Mammary epithelial cell (primary cell): ENCODE measurements at places on chromosomes 16 and 17. TPM values are rescaled to one million over a fixed set of nuclear protein-coding genes. Genes with fewer than 3 reads are reported as not detected.

Gene TBC1D3G
- total RNA-seq: not detected

Gene NCOR1
- total RNA-seq: 98.7 TPM

Gene TEX14
- under 0.01 TPM for total RNA-seq

Gene TVP23A
- not detected for total RNA-seq
